ENCODE measurements at places on chromosomes 11 and 22.

- no peak for ATAC-seq
Observed at GRCh38 chr22:23875801-23876200, 18.1 kb downstream of the SLC2A11 start.

DNA sequence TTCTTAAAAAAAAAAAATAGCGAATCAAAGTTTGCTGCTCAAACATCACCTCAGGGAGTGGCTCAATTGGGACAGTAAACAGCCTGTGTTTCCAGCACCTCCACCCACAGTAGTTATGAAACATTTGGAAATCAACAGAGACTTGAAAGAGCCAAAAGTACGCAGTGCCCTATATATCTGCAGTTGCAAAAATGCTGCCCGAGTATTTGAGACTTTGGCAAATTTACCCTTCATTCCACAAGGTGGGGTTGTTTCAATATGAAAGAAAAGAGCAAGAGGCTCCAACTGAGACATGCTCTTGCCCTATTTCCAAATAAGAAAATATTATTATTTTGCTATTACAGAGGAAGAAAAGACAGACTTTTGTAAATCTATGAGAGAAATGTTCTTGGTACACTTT, 851.1 kb upstream of the RAG2 start:
- ATAC-seq = no peak

- ATAC-seq = no peak
Observed at GRCh38 chr11:92948116-92948515, 21.3 kb upstream of the MTNR1B start.

DNA sequence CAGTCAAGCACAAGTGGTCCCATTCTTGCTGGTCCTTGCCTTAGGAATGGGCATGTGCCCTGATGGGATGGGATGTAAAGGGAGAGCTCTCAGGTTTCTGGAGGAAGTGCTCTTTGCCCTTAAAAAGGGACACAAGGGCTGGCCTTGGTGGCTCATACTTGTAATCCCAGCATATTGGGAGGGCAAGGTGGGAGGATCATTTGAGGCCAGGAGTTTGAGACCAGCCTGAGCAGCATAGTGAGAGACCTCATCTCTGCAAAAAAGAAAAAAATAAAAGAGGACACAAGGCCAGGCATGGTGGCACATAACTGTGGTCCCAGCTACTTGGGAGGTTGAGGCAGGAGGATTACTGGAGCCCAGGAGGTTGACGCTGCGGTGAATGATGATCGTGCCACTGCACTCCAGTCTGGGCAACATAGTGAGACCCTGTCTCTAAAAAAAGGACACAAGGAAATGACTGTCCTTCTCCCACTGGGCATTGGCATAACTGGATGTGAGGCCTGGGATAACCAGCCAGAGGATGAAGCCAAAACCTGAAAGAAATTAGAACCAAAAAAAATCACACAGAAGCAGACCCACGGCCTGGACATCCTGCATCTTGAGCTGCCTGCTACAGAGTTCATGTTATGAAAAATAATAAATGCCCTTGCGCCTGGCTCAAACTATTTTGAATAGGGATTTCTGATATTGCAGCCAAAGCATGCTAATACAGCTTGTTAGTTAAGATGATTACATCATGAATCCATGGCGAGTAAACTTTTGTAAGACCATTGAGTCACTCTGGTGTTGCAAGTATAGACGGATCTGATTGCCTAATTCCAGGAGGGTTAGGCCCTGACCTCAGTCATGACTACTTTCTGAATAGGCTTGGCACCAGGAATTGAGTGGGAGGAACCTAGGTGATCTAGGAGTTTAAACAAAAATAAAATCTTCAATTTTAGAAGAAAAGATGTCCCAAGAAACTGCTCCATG, 12.9 kb upstream of the CRKL start:
- no peak for ATAC-seq

DNA sequence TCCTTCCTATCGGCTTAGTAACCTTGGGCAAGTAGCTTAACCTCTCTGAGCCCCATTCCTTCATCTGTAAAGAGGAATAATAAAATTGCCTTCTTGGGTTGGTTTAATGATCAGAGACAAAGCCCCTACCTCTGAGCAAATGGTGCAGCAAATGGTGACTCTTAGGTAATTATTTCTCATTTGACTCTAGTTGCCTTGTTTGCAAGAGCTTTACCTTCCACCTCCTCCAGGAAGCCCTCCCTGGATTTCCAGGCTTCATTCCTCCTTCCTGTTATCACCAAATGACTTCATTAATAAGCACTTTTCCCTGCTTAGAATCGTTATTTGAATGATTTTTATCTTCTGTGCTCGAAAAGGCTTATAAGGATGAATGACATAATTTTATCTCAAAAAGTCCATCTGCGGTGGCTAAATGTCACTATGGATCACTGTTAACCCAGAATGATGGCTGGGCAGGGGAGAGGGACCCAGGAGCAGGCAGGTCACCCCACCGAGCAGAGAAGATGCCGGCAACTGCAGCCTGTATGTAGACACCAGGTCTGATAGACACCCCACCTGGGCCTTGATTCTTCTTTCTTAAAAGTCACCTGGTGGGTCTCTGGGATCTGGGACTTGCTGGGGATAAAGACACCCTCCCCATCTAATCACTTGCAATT, 106.6 kb downstream of the TSPAN18 start:
- no peak for ATAC-seq

GRCh38 chr11:29162491-29162890, 854.3 kb downstream of the KCNA4 start:
- no peak for ATAC-seq

DNA sequence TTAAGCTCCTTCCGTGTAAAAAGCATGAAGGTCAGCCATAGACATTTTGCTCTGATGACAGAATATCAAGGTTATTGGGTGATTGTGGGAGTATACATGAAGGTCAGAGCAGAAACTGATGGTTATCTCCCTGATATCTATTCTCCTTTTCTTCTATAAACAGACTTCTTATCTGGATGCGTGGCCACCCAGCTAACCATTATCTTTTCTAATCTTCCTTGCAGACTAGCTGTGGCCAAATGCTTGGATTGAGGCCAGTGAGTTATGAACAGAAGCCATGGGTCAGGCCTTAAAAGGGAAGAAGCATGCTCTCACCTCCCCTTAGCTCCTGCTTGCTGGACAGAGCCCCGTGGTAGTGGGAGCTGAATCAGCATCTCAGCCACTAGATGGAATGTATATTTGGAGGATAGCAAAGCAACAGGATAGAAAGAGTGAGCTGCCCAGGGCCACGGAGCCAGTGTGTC, 31.3 kb upstream of the LRRC55 start:
- no peak for ATAC-seq

- ATAC-seq = no peak
Observed at GRCh38 chr11:93295921-93296575, 34.5 kb upstream of the DEUP1 start.

DNA sequence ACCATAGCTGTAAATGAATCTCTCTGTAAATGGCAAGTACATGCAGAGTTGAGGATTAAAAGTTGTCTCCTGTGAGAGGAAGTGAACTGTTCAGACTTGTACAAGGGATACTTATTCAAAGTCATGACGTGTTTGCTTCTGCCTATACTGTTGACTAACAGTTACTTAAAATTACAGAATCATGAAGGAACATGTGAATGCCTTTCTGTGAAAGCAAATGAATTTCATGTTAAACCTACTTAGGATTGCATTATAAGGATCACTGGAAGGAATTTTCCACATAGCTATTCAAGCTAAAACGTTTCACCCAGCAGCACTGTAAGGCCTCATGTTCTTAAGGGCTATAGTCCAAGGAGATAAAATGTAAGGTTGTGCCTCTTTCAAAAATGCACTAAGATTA, 93.4 kb upstream of the BIRC3 start:
- ATAC-seq = no peak

DNA sequence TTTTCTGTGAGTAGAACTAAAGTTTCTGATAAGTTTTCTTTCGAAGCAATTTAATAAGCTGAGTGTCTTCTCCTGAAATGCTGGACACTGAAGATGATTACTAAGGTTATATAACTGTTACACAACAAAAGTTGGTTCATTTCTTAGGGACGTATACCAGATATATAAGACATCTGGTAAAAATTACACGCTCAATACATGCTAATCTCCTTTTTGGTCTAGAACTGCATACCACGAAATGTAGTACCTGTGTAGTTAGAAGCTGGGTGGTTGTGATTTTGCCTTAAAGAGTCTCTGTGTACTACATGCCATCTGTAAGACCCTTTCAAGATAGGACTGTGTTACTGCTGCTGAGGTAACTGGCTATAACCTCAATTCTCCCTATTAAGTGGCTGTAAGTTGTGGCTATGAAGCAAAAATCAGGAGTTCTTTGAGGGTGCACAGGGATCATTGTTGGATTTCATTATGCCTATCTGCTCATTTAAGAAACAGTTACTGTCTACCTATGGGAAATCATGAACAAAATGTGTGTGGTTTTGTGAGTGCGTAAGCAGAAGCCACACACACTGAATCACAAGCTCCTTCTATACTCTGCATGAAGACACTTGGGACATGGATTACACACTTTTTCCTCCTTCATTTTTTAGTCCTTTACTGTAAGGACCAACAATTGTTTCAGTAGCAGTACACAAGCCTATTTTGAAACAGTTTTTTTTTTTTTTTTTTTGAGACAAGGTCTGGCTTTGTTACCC, 195.9 kb downstream of the SWAP70 start:
- peak; percentile 57 for ATAC-seq

- ATAC-seq = no peak
Observed at GRCh38 chr11:82823647-82824619, 76.3 kb downstream of the PRCP start.

DNA sequence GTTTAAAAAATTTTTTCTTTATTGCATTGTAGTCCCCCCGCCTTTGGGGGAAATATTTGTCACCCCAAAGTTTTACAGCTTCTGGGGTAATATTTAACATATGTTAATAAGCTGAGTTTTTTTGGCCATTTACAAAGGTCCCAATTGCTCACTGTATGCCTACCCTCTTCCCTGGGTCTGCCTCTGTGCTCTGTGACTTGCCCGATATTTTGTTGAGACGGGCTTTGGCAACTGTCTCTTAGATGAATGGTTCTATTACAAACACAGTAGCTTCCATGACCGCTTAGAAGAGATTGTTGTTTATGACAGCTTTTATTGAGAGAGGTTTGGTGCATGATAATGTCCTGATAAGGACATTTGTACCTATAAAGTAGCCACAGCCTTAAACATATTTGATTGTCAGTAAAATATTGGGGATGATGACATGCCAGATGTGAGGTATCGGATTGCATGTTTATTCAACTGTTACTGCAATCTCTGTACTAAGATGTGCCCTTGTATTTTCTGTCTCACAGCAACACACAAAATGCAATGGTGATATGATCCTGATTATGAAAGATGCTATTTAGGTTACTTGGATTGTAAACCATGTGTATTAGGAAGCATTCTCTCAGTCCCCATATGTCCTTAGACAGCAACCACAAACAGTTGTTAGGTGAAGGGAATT, 103.1 kb downstream of the TEAD1 start:
- ATAC-seq = no peak

GRCh38 chr11:2812371-2812991, 73.1 kb downstream of the CDKN1C start:
- no peak for ATAC-seq

All from activated CD4-positive, CD25-positive, alpha-beta regulatory T cell treated with anti-CD3 and anti-CD28 coated beads, Interleukin-2, amount 50 U/mL, for 24 hours (primary cell).